Lower lobe of right lung (tissue), 2 donors: ENCODE measurements at places on chromosomes 7 and 10. TPM values are rescaled to one million over a fixed set of nuclear protein-coding genes. Genes with fewer than 3 reads are reported as not detected.

The PRKAR2B gene
- total RNA-seq, result 10.3 TPM

The SFTPD gene
- total RNA-seq, result 630 TPM

The NKX6-2 gene
- not detected for total RNA-seq

The SLC18A3 gene
- not detected for total RNA-seq

The SFTPA1 gene
- total RNA-seq, result 10,352 TPM

The CHAT gene
- not detected for total RNA-seq

The TMEM273 gene
- 48.5 TPM for total RNA-seq

The COL1A2 gene
- 252 TPM for total RNA-seq

The ZNF853 gene
- 4.4 TPM for total RNA-seq

GRCh38 chr10:21329995-21330627, 195.4 kb downstream of the SKIDA1 start:
- no peaks in the 10 kb centered on the region for H3K27me3 ChIP-seq
- peaks cover 6% of the 10 kb centered on the region for H3K4me1 ChIP-seq
- DNase-seq, result no peak

GRCh38 chr7:2258661-2259365, 16.8 kb downstream of the NUDT1 start:
- H3K4me3 ChIP-seq, result no peak overlapping the region
- peaks cover 49% of the 10 kb centered on the region for H3K36me3 ChIP-seq
- DNase-seq, result peak; percentile 44
- H3K27ac ChIP-seq, result no peak overlapping the region

- no peak for DNase-seq
- no peak overlapping the region for H3K4me3 ChIP-seq
- no peaks in the 10 kb centered on the region for H3K4me1 ChIP-seq
- H3K27me3 ChIP-seq, result no peaks in the 10 kb centered on the region
- no peak overlapping the region for H3K27ac ChIP-seq
Observed at GRCh38 chr7:22173685-22174573, 183.0 kb downstream of the RAPGEF5 start.

- H3K4me3 ChIP-seq, result no peak overlapping the region
- H3K27me3 ChIP-seq, result no peaks in the 10 kb centered on the region
- no peaks in the 10 kb centered on the region for H3K36me3 ChIP-seq
- no peak for DNase-seq
Observed at GRCh38 chr10:50360077-50360850, 108.9 kb upstream of the ASAH2 start.

- H3K4me1 ChIP-seq, result no peaks in the 10 kb centered on the region
- no peaks in the 10 kb centered on the region for H3K27me3 ChIP-seq
- no peaks in the 10 kb centered on the region for H3K36me3 ChIP-seq
Observed at GRCh38 chr7:142581341-142581740, 167.9 kb upstream of the PRSS1 start.

- DNase-seq, result no peak
- no peak overlapping the region for H3K27ac ChIP-seq
- H3K4me3 ChIP-seq, result no peak overlapping the region
- no peaks in the 10 kb centered on the region for H3K4me1 ChIP-seq
Observed at GRCh38 chr10:117627561-117627960, 85.0 kb downstream of the EMX2 start.

- no peak for DNase-seq
- H3K27ac ChIP-seq, result peak overlapping the region; percentile 47
- no peaks in the 10 kb centered on the region for H3K27me3 ChIP-seq
- H3K36me3 ChIP-seq, result no peaks in the 10 kb centered on the region
Observed at GRCh38 chr7:98116656-98117461, 10.2 kb downstream of the LMTK2 start.

DNA sequence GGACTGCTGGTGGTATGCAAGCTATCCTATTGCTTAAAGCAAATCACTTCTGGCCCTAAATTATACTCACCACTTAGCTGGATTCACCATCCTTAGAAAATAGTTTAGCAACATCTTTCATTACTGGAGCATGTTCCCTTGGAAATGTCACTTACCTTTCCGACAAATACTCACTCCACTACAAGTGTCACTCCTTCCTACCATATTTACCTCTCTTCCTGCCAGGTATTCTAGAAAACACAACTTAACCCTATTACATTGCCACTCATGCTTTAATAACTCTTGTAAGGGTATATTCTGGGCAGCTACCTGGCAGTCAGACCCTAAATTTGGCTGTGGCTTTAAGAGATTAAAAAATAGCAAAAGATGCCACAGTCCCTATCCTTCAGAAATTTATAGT, 37.5 kb upstream of the CTNNA3 start:
- H3K27me3 ChIP-seq, result peaks cover 7% of the 10 kb centered on the region
- no peak overlapping the region for H3K27ac ChIP-seq
- no peak overlapping the region for H3K4me3 ChIP-seq
- no peaks in the 10 kb centered on the region for H3K36me3 ChIP-seq
- H3K4me1 ChIP-seq, result no peaks in the 10 kb centered on the region

GRCh38 chr7:111429781-111430180, 132.5 kb downstream of the IMMP2L start:
- H3K4me3 ChIP-seq, result no peak overlapping the region
- H3K36me3 ChIP-seq, result no peaks in the 10 kb centered on the region
- H3K27ac ChIP-seq, result no peak overlapping the region
- DNase-seq, result no peak

GRCh38 chr10:97648562-97649404, 8.3 kb downstream of the PI4K2A start:
- DNase-seq, result no peak
- no peaks in the 10 kb centered on the region for H3K27me3 ChIP-seq
- peak overlapping the region; percentile 73 for H3K27ac ChIP-seq

DNA sequence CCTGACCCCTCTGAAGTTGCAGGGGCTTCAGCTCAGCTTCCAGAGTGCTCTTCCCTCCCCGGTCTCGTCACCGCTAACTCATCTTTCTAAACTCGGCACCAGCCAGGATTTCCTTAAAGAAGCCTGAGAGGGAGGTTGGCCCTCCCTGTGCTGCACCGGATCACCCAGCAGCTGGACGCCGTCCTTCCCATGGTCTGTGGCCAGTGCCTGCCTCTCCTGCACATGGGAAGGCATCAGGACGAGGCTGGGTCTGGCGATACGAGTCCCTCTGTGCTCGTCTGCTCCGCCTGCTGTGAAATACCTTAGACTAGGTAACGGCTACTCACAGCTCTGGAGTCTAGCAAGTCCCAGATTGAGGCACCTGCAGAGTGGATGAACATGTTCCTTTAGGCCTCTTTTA, 179.1 kb downstream of the ZMYND11 start:
- no peaks in the 10 kb centered on the region for H3K27me3 ChIP-seq
- no peak for DNase-seq
- H3K27ac ChIP-seq, result no peak overlapping the region
- peaks cover 9% of the 10 kb centered on the region for H3K4me1 ChIP-seq
- peaks cover 22% of the 10 kb centered on the region for H3K36me3 ChIP-seq

DNA sequence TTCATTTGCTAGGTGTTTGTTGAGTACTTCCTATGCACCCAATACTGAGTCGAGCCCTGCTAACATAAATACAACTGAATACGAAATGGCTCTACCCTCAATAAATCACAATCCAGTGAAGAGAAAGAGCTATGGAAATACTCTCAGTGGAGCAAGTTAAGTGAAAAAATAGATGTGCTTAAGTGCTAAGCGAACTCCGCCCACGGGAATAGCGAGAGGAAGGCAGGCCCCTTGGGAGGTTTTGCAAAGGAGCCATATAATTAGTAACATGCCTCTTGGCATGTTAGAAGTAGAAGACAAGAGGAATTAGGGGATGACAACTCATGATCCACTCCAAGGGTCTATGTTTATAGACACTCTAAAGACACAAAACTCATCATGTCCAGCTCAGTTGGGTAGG, 42.8 kb upstream of the TSPAN33 start:
- no peaks in the 10 kb centered on the region for H3K36me3 ChIP-seq
- H3K27ac ChIP-seq, result no peak overlapping the region
- H3K4me3 ChIP-seq, result no peak overlapping the region
- H3K4me1 ChIP-seq, result no peaks in the 10 kb centered on the region
- no peak for DNase-seq

DNA sequence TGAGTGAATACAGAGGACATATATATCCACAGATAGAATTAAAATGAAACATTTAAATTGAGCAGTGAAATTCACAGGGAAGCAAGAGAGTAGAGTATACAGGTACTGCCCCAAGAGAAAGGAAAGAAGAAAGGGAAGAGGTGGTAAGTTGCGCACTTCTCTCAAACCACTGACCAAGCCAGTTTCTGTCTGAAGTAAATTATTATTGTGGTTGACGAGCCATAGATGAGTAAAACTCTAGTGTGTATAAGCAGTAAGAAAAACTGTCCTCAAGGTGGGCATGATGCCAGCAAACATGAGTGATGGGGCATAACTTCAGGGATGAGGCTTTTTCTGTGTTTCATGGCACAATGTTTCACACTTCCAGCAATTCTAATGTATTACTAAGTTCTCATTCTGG, 4.4 kb upstream of the BET1 start:
- peaks cover 8% of the 10 kb centered on the region for H3K4me1 ChIP-seq
- no peak overlapping the region for H3K27ac ChIP-seq
- DNase-seq, result no peak
- no peak overlapping the region for H3K4me3 ChIP-seq

DNA sequence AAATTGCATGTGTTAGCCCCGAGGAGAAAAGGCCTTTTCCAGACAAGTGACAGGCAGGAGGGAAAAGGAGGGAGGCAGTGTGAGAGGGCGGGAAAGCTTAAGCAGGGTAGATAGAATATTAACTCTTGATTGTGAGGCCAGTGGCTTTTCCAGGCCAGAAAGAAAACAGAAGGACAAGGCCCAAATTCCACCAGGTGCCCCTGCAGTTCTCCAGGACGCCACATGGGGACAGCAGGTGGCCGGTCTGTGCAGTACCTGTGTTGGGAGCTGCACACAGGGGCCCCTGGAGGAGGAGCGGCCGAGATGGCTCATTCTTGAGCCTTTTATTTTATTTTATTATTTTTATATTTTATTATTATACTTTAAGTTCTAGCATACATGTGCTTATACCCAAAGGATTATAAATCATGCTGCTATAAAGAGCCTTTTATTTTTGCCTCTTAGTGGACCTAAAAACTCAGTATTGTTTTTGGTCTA, 141.3 kb upstream of the KLF14 start:
- H3K27me3 ChIP-seq, result no peaks in the 10 kb centered on the region
- peaks cover 89% of the 10 kb centered on the region for H3K36me3 ChIP-seq
- no peak overlapping the region for H3K4me3 ChIP-seq
- peaks cover 18% of the 10 kb centered on the region for H3K4me1 ChIP-seq
- no peak overlapping the region for H3K27ac ChIP-seq
- DNase-seq, result peak; percentile 76

DNA sequence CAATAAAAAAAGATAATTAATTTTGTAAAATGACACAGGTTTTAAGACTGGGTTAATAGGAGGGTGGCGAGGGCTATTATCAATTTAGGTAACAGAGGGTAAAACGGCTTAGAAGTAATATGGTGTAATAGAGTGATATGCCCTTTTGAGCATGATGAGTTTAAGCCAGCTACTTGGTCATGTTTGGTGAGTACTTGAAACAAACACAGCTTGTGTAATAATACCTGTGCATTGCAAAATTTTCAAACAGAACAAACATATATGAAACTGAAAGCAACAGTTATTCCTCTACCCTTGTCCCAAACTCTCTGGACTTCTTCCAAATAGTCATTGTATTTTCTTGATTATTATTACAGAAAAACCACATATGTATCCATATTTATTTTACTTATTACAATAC, 241.7 kb downstream of the MAGI2 start:
- H3K36me3 ChIP-seq, result no peaks in the 10 kb centered on the region
- no peaks in the 10 kb centered on the region for H3K27me3 ChIP-seq
- H3K4me3 ChIP-seq, result no peak overlapping the region
- no peak for DNase-seq
- H3K4me1 ChIP-seq, result no peaks in the 10 kb centered on the region

- no peak overlapping the region for H3K27ac ChIP-seq
- no peaks in the 10 kb centered on the region for H3K27me3 ChIP-seq
Observed at GRCh38 chr10:132710036-132710686, 75.8 kb downstream of the NKX6-2 start.
